ENCODE measurements at places on chromosomes 1 and 21.

DNA sequence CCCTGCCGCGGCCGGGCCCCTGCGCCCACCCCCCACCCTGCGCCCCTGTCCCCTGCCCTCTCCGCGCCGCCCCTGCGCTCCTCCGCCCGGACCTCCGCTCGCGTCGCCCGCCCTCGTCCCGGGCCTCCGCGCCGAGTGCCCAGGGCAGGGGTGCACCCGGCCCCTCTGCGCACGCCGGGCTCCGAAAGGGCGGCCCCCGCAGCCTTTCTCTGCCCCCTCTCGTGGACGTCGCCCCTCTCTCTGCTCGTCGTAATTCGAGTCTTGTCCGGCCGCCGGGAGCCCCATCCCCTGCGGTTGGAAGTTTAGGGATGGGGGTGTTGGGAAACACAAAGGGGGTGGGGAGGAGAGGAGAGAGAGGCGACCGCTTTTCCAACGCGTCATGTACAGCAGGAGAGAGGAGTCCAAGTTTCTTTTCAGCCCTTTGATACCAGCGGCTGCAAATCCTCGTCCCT is 407 bp downstream of the GALNT2 start:
- DNase-seq = peak; percentile 30

GRCh38 chr1:52191395-52191965 is 49.6 kb downstream of the ZFYVE9 start:
- no peak for DNase-seq

DNA sequence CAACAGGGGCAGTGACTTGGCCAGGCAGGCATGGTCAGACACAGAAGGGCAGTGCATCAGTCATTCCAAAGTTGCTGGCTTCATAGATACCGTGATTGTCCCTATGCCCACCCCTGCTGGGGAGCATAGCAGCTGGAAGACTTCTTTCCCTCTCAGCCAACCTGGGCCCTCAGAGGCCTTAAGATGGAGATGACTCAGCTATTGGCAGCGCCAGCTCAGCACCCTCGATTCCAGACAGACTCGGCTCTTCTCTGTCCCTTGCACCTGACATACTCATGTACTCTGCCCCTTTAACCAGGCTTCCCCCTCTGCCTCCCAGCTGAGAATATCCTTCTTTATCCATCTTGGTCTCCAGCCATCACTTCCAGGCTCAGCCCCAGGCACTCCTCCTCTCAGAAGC is 16.8 kb downstream of the SLAMF8 start:
- no peak for DNase-seq

DNA sequence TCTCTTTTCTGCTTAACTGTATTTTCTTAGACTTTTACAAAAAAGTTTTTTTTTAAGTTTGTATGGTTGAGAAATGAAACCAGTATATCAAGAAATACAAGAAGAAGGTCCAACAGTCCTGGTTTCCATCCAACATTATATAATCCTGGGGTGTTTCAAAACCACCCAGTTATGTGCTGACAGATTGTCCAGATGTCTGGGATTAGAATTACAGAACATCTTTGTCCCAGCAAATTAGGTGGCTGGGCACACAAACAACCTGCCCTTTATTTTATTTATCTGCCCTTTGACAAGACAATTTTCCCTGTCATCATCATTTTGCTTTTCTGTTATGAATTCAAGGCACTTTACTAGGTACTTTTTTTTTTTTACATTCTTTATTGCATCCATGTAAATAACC is 622.1 kb downstream of the PLPP3 start:
- no peak for DNase-seq

GRCh38 chr1:234933475-234933874 is 195.2 kb downstream of the TOMM20 start:
- no peak for DNase-seq

- DNase-seq = no peak
These were observed 522.4 kb upstream of the ZRANB2 start for GRCh38 chr1:71603044-71603776.

GRCh38 chr21:26972192-26972591 is 5.3 kb upstream of the ADAMTS5 start:
- no peak for DNase-seq

DNA sequence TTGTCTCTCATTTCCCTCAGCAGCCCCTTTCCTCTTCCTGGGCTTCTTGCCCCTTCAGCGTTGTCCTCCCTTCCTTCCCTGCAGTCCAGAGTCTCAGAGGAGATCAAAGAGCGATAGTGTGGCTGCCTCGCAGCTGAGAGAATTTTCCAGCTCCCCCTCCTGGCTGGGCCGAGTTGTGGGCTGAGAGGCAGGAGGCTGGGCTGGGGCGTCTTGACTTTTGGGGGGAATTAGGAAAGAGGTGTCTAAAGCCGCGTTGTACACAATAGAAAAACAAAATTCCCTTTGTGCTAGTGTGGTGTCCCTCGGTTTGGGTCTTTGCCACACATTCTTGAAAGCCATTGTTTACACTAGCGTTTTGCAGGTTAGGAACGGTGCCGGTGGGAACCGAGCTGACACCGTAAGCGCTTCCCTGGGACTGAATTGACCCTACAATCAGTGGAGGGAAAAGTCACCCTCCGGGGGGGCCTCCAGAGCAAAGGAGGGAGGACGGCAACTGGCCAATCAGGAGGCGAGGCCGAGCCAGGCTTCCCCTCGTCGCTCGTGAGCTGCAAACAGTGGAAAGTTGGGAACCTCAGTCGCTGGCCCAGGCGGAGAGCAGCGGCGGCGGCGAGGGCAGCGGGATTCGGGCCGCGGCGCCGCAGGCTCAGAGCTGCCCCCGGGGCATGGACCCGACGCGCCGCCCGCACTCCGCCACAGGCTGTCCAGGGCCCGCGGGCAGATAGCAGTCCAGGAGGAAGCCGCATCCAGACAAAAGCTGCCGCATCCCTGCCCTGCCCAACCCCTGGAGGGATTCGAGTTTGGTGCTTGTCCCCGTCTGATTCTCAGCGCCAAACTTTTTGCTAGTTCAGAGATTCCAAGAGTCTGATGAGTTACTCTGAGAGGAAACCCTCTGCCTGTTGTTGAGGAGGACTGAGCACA is at the start of gene HMCN1:
Gene HMCN1 (plus strand): TSS at position 574 of the 918 bp plus-strand sequence. CDS start 389 bp downstream, outside the sequence.
- DNase-seq = peak; percentile 20

Data from putamen (tissue), 1 donor.